Kidney (tissue), 22 donors: ENCODE measurements at places on chromosomes 12 and 14. TPM values are rescaled to one million over a fixed set of nuclear protein-coding genes. Genes with fewer than 3 reads are reported as not detected.

The SDR39U1 gene
- polyA plus RNA-seq: 97.8 TPM

The SSTR1 gene
- 1.3 TPM for polyA plus RNA-seq

The TAS2R13 gene
- not detected for polyA plus RNA-seq

GRCh38 chr12:94602024-94602423, 48.3 kb downstream of the TMCC3 start:
- no peak for DNase-seq

GRCh38 chr12:31004666-31005065, 69.0 kb upstream of the DDX11 start:
- DNase-seq: no peak

- DNase-seq: no peak
These were observed 13.7 kb downstream of the PPP1R13B start for GRCh38 chr14:103833711-103834110.
